Posterior cingulate gyrus (tissue), 11 donors: ENCODE measurements at places on chromosomes 2 and 18.

GRCh38 chr2:183227176-183227575 lies 102.9 kb downstream of the NUP35 start:
- DNase-seq: no peak

- no peak for DNase-seq
Observed at GRCh38 chr2:197423307-197423706, 11.5 kb downstream of the SF3B1 start.

DNA sequence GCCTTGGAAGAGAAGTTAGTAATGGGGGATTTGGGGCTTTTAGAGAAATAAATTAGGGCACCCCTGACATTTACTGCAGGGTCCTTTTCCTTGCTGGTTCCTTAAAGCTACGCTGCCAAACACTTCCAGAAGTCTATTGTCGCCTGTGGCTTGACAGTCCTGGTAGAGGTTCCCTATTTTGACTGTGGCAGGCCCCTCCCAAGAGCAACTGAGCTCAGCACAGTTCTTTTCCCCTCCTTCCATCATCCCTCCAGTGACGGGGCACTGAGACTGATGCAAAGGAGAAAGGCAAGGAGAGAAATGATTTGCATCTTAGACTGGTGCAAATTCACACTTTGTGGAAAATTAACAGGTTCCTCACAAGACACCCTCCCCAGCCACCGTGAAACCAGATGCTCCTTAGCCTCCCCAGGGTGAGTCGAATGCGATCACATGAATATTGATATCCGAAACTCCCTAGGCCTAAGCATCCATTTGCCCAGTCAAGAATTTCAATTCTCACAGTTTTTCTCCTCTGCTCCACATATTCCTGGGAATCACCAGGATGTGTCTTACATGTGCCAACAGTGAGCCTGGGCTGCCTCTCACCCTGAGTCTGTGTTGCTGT lies 45.4 kb downstream of the RABL2A start:
- DNase-seq: no peak

DNA sequence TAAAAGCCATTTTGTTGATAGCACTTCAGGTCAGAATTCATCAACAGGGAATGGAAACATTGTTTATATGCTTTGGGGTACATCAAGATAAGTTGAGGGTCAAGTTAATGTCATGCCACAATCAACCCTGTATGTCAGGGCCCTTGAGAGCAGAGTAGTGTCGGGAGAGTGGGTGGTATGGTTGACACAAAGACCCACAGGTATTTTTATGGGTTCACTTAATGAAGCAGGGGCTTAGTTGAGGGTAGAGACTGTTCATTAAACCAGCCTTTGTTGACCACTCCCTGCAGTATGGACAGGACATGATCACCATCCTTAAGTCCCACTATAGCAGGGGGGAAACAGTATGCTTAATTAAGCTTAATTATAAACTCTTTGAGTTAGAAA lies 5.7 kb downstream of the RPL37A start:
- DNase-seq: no peak

DNA sequence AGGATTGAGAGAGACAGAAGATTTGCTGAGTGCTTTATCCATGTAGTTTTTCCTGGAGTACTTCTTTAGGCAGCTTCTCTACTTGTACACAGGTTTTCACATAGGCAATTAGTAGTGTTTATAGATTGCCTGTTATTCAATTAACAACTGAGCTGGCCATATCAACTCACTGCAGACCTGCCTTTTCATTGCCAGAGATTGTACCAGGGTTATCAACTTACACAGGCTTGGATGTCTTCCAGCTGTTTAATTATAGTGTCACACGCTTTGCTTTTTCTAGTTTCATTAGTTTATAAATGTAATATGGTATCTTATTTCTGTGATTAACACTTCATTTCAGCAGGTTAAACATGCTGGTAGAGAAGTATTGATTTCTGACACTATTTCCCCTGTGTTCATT lies 125.9 kb downstream of the GPD2 start:
- no peak for DNase-seq

GRCh38 chr18:26425148-26425531 lies 123.2 kb downstream of the KCTD1 start:
- DNase-seq: no peak

DNA sequence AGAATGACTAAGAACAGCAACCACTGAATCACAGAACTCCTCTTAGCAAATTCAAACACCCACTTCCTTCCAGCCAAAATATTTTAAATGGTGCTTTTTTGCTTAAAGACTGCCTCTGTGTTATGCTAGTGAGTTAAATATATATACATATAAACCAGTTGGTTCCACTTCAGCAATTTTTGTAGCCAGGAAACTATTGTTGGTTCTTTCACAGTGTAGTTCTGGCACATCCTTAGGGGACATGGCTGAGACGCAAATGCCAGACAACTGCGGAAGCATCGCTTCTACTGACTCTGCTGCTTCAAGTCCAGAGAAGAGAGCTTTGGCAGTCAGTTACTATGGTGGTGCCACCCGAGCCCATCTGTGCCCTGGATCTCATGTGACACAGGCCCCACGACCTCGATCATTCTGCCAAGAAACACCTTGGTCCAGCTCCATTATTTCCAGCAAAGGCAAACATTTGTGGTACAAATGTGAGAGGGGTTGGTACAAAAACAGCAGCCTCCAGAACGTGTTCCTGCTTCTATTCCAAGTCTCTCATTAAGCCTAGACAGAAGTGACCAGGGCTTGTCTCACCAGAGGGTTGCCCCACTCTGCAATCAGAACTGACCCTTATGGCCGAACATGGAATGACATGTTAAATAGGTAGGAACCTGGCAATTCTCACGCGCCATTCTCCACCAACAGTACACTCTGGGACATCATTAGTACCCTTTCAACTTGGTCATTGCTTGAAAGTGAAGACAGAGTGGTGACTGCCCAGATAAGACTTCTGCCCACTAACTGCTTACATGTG lies 117.8 kb upstream of the NRP2 start:
- DNase-seq: peak; percentile 16

DNA sequence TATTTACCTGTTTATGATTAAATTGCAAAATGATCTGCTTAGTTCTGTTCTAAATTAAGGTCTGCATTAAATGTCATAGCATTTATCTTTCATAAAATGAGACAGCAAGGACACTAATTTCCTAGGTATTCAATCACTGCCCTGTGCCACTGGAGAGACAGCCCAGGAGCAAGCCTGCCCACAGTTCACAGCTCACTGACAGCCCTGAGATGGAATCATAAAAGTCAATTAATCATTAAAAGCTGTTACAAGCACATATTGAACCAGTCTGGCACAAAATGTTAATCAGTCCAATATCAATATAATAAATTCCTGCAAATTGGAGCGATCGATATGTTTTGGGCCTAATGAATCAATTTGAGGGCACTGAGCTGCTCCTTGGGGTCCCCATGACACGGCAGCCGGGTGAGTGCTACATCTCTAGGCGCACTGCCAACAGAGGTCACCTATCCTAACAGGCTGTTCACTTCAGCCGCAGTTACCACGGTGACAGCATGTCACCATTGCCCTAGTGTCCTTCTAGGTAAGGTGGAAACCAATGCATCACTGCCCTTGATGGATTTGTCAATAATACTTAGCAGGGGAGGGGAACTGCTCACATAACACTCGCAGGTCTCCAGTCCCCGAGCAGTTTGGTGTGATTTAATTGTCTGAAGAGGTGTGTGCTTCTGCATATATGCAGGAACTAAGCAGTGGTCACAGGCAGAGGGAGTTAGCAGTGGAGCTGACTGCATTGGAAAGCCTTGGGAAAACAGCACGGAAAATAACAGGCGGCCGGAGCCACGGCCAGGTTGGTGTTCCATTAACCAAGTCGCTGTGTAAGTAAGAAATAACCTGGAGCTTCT lies 47.3 kb downstream of the POU3F3 start:
- DNase-seq: no peak

DNA sequence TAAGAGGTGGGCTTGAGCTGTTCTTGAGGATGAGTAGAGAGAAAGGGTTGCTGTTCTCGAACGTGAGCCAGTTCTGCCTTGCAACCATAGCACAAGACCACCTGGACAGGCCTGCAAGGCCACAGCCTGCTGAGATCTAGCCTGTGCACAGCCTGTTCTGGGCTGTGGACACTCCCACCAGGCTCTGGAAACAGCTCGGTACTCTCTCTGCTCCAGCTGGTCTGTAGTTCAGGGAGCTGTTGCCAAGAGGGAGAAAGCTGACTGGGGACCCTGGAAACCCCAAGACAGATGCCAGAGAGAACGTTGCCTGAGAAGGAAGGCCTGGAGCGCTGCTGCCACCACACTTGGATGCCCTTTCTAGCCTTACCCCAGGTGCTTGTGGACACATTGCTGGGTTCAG lies 69.8 kb downstream of the CTIF start:
- peak; percentile 35 for DNase-seq

GRCh38 chr2:22912398-22912797 lies 472.6 kb upstream of the KLHL29 start:
- no peak for DNase-seq

DNA sequence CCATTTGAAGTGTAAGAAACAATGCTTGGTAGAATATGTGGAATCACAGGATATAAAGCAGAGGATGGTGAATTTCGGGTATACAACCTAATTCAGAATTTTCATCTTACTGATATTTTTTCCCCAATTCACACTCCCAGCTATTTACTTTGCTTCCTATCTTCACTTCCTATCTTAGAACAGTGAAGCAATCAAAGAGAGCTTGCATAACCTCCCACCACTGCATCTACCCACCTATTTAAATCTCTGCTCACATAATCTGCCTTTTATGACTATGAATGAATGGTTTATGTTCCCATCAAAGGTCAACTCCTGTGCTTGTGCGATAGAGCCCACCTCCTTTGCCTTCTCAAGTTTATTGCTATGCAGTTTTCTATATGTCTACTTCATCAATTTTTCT lies 3.3 kb downstream of the RMDN2 start:
- no peak for DNase-seq
